ENCODE measurements at places on chromosomes 16 and 17.
A peak's percentile ranks its signal among the peaks of the same experiment; 100 is the strongest.

DNA sequence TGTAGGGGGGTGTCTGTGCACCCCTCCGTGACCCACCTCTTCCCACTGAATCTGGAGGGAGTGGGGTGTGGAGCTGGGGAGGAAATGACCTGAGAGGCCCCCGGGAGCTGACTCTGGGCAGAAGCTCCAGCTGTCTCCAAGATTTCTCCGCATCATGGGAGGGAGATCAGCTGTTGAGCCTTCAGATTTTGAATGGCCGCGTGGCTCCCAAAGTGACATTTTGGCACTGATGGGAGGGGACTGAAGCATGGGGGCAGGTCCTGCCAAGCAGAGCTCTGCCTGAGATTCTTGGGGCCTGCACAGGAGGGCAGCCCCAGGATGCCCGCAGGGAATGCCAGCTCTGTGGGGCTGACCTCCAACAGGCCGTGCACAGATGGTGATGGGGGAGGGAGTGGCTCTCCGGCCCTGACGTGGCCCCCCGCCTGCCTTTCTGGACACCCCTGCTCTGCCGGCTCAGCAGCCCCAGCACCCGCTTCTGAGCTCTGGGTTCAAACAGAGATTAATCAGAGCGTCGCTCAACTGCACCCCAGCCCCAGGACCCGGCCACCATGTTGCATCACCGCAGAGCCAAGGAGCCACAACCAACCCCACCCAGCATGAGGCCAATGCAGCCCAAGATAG lies 25.3 kb upstream of the UBE2I start:
- DNase-seq: no peak

DNA sequence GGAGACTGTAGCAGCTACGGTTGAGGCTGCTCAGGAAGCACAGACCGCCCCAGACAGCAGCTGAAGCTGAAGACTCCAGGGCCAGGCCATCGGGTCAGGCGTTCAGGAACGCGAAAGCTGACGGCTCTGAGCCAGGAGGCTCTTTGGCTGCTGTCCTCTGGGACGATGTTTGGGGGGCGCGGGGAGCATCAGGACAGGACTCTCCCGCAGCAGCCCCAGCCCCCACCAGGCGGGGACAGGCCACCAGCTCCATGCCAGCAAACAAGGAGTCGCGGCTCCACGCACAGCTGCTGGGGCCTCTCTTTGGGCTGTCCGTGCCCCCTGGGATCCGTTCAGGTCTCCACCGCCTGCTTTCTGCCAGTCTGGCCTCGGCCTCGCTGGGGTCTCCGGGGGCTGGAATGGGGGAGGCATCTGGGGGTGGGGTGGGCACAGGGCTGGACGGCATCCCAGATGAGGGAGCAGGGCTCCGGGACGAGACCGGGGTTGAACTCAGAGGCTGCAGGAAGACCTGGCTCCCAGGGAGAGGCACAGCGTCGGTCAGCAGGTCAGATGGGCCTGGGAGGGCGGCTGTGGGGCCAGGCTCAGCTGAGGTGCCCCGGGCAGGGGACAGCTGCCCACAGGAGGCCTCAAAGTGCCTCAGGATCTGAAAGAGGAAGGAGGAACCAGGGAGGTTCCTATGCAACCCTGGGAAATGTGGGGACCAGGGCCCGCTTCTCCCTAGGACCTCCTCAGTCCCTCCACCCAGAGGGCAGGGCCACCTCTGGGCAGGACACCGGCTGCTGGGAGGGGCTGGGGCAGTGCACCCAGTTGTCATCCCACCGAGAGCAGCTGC lies 6.3 kb upstream of the CEP131 start:
- DNase-seq: no peak

DNA sequence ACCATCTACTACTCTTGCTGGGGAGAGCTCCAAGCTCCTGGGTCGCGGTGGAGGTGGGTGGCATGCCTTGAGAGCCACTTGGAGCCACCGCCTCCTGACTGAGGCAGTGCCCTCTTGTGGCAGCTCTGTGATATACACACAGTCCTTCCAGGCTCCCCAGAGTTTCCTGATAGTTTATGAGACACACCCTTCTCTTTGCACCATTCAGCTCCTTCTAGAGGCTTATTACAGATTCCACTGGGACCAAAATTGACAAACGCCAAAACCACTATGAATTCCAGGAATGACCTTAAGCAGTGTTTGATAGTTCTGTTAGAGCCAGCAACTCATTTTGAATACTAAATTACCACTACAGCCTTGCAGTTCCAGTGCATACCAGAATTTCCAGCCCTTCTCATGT lies 170.1 kb upstream of the CDH13 start:
- no peak for DNase-seq

DNA sequence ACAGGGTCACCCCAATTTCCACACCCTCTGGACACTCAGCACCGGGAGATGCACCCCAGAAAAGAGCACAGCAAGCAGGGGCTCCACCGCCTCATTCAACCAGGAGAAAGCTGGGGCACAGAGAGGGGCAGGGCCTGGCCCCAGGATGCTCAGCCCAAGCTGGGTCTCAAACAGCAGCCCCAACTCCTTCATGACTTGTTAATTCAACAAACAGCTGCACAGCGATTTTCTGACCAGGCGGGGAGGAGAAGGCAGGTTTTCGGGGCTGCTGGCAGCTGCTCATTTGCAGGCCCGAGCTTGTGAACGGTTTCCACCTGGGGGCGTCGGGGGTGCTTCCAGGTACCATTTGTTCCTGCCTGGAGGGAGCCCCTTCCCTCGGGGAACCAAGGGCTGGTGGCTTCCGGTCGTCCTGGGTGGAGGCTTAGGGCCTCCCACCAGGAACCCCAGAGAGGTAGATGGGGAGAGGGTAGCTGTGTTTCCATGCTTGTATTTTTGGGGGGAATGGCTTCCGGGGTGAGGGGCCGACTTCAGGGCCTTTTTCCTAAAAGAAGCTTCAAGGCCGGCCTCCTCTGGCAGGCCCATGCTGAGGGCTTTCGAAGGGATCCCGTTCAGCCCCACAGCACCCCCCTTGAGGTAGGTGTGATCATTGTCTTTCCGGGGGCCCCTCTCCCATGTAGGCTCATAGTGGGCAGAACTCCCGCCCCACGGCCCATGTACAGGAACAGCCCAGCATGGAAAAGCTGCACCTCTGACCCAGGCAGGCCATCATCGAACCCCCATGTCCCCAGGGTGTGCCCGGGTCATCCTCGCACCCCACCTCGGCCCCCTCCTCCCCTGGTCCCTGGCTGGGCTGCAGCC lies 191.6 kb upstream of the GSE1 start:
- DNase-seq: no peak

- no peak for DNase-seq
Observed at GRCh38 chr16:85335584-85336491, 223.6 kb upstream of the CIBAR2 start.

DNA sequence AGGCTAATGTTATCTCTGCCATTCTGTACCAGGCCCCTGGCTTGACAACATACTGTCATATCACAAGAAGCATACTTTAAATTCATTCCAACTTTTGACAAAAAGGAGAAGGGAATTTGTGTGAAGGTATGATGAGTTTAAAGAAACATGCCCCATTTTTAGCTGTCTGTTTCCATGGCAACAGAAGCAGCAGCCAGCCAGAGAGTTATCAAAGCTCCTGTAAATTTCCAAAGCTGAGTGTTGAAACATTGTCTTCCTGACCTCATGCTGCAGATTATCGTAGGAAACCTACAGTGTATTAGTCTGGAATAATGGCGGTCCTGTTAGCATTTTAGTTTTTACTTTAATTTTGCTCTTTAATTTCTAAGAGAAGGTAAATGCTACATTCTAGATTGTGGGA lies 124.9 kb downstream of the MRTFB start:
- DNase-seq: no peak

GRCh38 chr16:8742068-8742467 lies 55.4 kb downstream of the TMEM186 start:
- DNase-seq: no peak

- no peak for DNase-seq
Observed at GRCh38 chr16:61937646-61938045, 98.6 kb downstream of the CDH8 start.

DNA sequence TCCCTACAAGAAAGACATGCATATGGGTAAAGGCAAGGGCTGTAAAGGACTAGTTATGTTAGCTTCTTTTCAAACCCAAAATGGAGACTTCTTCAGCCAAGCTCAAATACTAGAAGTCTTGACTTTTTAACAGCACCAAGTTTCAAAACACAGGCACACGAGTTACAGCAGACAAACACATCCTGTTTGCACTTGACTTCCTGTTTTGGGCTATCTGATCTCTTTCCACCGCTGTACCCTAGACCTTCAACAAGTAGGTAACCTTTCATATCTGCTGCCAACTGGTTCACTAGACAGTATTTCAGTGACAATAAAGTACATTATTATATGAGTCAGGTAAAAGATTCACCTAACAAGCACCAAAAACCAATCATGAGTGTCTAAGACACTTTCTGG lies 12.3 kb downstream of the RFFL start:
- peak; percentile 18 for DNase-seq

- DNase-seq: no peak
Observed at GRCh38 chr17:61413661-61414126, 14.1 kb downstream of the TBX2 start.

- no peak for DNase-seq
Observed at GRCh38 chr17:82893779-82894178, 54.0 kb upstream of the ZNF750 start.

- no peak for DNase-seq
Observed at GRCh38 chr17:62919388-62919787, 46.6 kb upstream of the TANC2 start.

DNA sequence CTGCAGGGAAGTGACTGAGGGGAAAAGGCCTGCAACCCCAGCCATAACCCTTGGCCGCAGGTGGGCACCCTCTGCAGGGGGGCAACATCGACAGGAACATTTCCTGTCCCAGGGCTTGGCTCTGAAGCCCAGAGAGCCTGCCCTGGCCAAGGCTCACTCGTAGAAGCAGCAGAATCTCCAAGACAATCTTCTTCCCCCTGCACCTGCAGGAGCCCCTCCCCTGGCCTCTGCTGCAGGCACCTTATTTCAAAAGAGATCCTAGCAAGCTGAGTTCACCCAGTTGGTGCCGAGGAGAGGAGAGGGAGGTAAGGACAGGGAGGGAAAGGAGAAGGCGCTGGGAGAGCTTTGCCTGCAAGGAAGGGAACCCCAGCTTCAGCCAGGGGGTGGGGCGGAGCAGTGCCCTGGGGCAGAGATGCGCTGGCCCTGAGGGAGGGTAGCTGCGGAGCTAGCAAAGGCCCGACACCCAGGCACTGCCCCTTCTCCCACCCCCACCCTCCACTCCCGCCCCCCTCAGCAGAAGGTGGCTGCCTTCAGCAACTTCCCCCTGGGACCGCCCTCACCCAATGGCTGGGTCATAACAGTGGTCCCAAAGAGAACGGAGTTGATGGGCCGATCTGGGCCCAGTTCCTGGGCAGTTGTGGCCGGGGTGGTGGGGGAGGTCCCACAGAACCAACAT lies 104.3 kb upstream of the TNRC6C start:
- DNase-seq: no peak

GRCh38 chr16:31455601-31456314 lies 3.5 kb upstream of the ARMC5 start:
- DNase-seq: no peak

DNA sequence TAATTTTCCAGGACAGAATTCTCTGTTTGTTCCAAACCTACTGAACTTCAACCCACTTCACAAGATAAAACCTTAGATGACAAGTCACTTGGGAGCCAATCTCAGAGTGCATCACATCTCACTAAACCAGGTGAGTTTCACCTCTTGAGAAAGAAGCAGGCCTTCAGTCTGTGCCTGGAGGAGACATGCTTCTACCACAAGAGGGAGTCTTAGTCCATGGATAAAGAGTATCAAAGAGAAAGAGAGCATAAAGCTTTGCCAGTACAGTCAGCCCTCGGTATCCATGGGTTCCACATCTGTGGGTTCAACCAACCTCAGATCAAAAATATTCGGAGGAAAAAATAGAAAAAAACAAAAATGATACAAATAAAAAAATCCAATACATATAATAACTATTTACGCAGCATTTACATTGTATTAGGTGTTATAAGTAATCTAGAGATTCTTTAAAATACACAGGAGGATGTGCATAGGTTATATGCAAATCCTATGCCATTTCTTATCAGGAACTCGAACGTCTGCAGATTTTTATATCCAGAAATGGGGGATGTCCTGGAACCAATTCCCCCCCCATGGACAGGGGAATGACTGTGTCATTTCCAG lies 37.7 kb downstream of the DUSP14 start:
- DNase-seq: no peak

DNA sequence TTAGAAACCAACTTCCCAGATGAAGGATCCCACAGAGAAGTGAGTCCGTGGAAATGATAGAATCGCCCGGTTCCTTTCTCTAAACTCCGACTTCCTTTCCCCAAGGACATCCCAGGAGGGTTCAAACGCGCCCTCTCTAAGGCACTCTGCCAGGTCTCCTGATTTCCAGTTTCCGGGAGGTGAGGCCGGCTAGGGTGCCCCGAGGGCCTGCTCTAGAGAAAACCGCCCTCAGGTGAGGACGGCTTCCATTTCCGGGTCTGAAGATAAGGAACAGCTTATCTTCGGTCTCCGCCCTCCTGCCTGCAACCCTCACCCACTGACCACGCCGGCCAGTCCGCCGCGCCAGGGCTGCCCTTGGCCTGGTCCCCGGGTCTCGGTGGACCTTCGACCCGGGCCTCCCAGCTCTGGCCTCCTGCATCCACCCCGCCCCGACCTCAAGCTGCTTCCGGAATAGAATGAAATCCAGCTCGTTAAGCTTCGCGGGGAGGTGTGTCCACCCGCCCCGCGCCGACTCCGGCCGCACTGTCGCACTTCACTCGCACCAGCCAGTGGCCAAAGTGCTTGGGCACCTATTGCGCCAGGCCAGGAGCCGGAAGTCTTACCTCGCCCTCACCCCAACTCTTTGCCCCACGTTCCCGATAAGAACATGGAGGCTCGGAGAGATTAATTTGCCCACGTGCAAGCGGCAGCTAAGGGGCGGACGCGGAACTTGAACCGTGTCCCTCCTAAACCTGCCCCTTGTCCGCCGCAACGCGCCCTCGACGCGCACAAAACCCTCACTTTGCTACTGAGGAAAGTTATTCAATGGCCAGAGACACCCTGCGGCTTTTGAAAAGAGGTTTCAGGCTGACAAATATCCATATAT lies 836 bp upstream of the MMP15 start:
- DNase-seq: no peak

DNA sequence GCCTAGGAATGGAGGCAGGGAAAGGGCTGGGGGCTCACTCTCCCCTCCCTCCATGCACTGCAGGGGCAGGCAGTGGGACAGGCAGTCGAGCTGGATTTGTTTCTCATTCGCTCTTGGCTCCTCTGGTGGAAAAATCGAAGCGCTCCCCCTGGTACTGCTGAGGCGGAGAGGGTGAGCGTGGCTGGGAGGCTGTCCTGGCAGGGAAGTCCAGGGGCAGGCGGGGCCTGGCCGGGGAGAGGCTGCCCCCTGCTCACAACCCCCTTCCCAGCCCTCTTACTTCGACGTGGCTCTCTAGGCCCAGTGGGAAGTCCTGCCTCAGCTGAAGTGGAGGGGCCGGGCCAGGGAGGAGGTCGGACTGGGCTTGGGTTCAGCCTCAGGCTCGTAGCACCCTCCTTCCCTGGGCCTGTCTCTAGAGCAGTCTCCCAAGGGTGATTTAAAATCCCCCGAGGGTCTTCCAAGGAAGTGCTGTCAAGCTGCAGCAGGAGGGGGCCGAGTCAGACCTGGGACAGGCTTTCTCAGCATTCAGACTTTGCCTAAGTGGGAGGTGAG lies 16.5 kb upstream of the TMEM92 start:
- no peak for DNase-seq
